Motor neuron (in vitro differentiated cells): ENCODE measurements at places on chromosomes 11 and 22.

- peak; percentile 14 for ATAC-seq
Observed at GRCh38 chr11:69645801-69646492, 5.0 kb downstream of the CCND1 start.

- no peak for ATAC-seq
Observed at GRCh38 chr11:99973993-99974392, 713.1 kb upstream of the ARHGAP42 start.

- ATAC-seq: no peak
Observed at GRCh38 chr11:45881708-45882368, 3.6 kb upstream of the MAPK8IP1 start.

- no peak for ATAC-seq
Observed at GRCh38 chr11:38824573-38824972, 2226.5 kb upstream of the RAG2 start.

- ATAC-seq: peak; percentile 55
Observed at GRCh38 chr11:67303835-67304411, 593 bp downstream of the SSH3 start.

- ATAC-seq: no peak
Observed at GRCh38 chr11:28529046-28529445, 420.9 kb downstream of the METTL15 start.

DNA sequence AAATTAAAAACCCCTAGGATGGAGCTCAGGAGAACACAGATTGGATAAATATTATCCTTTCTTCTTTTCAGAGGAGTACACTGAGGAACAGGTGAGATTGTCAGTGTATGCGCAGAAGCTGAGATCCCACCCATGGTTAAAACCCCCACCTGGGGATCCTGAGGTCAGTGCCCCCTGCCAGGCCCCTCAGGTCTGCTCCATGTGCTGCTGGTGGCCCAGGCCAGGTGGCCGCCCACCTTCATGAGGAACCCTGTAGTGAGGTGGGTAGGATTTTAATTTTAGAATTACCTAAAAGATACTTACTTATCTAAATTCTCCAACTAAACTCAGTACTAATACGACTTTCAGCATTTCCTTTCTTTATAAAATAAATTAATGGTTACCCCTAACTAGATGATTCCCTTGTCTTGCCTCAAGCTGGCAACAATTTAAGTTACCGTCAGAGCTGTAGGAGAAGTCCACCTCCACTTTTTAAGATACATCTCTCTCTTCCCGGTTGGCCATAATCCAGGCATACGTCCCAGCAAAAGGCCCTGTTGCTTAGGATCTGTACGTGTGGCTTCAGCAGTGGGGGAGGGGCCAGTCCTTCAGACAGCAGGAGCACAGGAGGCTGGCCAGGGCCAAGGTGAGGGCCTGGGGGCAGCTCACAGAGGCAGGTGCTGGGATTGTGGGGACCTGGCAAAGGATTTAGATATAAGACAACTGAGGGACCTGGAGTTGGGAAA lies 61.5 kb upstream of the PITPNB start:
- no peak for ATAC-seq

DNA sequence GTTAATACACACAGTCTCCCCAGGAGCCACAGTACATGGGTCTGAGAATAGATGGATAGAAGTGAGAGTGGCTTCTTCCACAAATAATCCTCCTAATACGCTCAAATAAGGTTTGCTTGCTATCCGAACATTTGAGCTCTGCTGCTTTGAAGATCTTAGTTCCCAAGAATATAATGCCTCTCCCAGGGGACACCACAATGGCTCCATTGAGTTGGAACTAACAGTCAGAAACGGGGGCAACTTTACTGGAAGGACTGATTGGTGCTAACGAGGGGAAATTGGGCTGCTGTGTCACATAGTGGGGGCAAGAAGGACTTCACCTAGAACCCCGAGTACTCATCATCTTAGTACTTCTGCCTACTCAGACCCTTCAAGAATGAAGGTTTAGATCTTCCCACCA lies 66.2 kb downstream of the IGLL5 start:
- no peak for ATAC-seq

DNA sequence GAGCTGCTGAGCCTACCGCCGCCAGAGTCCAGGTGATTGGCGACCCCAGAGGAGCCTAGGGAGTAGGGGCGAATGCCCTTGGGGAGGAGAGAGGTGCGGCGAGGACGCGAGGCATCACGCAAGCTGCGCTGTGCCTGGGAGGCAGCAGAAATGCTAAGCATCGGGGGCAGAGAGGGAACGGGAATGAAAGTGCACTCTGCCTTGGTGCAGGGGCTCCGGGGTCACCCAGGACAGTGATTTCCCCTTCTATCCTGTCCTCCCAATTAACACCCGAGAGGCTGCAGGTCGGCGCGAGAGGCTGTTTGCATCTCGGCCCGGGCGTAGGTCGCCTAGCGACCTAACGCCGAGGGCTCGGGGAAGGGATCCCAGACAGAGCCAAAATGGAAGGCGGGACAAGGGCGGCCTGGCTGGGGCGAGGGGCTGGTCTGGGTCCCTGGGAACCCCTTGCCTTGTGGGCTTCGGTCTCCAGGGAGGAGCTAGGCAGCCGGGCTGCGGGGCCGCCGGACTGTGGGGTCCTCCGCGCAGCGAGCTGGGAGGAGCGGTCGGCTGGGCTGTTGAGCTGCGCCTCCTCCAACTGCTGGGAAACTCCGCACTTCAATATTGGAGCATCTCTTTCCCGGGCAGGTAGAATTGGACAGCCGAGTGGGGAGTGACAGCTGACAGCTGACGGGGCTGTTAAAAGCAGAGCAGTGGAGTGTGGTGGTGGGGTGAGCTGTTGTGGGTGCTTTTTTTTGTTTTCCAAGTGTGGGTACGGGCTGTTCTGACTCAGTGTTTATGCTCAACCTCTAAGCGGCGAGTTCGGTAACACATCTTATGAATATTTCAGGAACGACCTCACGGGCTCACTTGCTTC lies 657 bp downstream of the ELMOD1 start:
- ATAC-seq: peak; percentile 56

GRCh38 chr11:14148653-14149273 lies 186.2 kb downstream of the SPON1 start:
- ATAC-seq: peak; percentile 79

GRCh38 chr22:39308614-39309363 lies 10.6 kb downstream of the RPL3 start:
- peak; percentile 74 for ATAC-seq

DNA sequence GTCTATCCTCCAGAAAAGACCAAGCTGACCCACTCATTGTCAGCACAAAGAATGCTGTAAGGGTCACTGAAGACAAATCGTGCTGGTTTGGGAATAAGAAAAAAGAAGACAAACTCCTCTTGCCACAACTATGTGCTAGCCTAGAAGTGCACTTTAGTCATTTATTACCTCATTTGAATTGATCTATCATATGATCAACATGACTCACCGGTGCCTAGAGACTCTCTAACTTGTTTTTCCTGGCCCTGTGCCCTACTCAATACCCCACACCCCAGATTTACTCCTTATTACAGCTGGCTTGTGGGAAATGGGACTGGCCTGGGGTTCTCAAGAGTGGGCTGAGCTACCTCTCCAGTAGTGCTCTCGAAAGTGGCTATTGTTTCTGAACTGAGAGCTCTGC lies 35.9 kb upstream of the HORMAD2 start:
- ATAC-seq: peak; percentile 95

GRCh38 chr11:16825968-16826367 lies 87.5 kb downstream of the C11orf58 start:
- no peak for ATAC-seq

GRCh38 chr11:83819931-83820549 lies 533.9 kb upstream of the CCDC90B start:
- peak; percentile 46 for ATAC-seq

DNA sequence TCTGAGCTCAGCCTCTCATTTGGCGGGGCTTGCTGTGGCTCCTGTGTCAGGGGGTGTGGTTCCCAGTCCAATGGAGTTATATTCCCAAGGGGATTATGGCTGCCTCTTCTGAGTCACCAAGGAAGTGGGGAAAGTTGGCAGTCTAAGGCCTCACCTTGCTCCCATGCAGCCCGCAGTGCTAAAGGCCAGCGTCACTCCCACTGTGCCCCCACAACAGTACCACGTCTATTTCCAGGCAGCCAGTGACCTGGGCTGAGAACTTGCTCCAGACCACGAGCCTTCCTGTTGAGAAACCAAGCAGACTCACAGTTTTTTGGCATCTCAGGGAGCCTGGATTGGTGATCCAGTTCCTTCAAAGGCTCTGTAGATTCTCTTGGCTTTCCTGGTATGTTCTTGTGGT lies 45.6 kb downstream of the OR2AT4 start:
- no peak for ATAC-seq

- ATAC-seq: no peak
Observed at GRCh38 chr11:7573558-7574296, 59.9 kb downstream of the PPFIBP2 start.

DNA sequence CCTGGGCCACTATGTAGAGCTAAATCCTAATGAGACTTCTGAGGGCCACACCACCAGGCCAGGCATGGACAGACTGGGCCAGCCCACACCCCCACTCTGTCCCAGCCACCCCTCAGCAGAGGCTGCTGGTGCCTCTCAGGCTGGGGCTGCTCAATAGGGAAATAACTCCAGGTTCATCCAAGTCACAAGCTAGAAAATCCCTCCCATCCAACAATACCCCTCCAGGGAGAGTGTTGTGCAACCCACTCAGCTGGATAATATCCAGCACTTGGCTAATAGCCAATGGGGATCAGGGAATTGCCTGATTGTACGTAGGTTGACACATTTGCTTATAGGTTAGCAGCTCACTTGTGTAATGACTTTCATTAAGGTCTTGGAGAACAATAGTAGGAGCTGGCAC lies 64.1 kb upstream of the WNT11 start:
- no peak for ATAC-seq

- no peak for ATAC-seq
Observed at GRCh38 chr11:65793625-65794400, 7.0 kb downstream of the OVOL1 start.

DNA sequence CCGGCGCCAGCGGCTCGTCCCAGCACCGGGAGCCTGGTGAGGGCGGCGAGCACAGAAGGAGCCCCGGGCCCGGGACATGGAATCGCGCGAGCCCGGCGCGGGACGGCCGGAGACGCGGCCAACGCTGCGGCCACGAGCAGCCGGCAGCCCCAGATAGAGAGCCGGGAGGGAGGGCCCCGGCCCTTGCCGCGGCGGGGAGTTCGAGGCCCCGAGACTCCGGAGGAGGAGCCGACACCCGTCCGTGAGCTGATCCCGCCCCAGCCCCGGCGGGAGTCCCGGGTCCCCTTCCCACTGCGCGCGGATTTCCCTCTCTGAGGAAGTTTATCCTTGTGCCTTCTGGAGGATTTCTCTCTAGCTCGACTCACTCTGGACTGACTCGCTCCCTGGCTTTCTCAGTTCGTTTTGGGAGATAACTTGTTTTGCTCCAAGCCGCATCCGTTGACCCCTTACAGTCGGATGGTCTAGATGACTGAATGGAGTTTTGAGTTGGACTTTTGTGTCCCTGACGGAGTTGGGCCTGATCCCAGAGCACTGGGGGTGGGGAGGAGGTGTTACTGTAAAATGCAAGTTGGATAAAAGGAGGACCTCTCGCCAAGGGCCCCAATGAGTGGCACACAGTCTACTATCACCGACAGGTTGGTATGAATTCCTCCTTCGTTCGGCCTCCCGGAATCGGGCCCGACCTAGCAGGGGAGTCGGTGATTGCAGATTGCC lies 585 bp downstream of the ARHGEF12 start:
- no peak for ATAC-seq

- no peak for ATAC-seq
Observed at GRCh38 chr22:50723991-50724390, 14.0 kb upstream of the ACR start.

DNA sequence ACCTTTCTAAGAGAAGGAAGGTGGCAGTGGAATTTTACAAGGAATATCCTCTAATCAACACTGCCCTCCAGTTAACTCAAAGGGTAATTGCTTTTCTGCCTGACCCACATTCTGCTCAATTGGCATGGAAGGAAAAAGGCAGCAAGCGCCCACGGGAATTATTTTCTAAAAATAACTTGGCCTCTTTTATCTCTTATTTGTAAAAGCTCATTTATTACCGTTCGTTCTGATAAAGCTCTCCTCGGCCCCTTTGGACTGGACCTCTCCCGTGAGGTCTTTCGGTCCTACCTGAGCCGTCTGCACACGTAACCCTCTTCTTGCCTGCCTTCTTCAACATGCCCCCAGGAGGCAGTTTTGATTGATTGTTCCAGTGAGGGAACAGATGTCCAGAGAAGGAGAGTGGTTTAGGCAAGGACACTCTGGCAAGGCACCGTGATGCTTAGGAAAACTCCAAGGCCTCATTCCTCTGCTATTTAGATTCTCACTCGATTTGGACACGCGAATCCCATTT lies 53.2 kb upstream of the CRTAM start:
- no peak for ATAC-seq

DNA sequence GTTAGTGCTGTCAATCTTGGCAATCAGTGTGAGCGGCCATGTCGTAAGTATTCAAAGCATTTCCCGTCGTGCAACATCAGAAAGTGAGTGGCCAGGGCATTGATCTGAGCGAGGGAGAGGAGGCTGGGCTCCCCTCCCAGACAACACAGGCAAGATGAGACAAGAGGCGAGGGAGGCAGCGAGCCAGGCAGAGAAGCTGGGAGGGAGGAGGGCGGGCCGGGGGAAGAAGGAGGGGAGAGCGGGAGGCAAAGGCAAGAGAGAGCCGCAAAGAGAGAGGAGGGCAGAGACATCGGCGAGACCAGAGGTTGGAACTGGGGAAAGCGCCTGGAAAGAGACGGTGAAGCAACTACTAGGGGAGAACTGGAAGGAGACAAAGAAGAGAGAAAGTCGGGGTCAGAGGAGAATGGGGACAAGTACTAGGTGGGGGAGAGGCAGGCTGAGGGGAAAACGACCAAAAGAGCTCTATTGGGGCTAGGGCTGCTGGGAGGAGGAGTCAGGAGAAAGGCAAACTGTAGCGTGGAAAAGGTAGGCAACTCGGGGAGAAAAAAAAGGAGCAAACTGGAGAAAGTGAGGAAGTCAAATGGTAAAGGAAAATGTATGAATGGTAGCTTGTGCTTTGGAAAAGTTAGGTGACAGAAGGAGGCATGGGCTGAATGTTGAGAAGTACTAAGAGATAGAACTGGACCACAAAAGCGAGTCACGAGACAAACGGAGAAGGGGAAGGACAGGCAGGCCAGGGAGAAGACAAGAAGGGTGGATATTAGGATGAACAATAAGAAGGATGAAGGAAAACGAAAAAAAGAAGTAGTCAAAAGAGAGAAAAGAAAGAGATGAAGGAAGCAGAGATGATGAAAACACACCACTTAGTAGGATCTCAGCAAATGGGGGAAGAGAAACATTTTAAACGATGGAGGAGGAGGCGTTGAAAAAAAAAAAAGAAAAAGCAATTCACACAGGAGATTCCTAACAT lies 130.5 kb upstream of the C11orf58 start:
- peak; percentile 60 for ATAC-seq

DNA sequence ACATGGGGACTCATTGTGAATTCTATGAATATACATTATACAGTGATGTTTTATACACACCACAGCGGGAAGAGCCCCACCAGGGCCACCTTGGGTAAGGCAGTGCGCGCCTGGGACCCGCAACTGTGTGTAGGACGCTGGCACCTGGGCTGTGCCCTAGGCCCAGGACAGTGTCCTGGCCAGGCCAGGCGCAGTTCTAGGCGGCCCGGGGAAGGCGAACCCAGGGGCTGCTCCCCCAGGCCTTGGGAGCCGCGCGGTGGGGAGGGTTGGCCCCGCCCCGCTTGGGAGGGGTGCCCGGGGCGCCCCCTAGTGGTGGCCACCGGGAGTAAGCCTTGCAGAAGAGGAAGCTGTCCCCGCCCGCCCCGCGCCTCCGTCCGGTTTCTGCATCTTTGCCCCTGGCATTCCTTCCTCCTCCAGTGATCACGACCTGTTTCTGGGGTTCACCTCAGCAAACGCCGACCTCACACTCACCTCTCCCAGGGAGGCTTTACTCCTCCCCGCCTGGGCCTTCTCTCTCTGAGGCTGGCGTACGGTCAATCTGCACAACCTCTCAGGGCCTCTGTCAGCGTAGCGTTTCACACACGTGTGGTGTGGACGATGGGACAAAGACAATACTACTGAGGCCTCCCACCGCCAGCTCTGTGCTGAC lies 9.5 kb upstream of the EHD1 start:
- ATAC-seq: peak; percentile 93
